ENCODE measurements at places on chromosomes 16 and 17. TPM values are rescaled to one million over a fixed set of nuclear protein-coding genes. Genes with fewer than 3 reads are reported as not detected.

RNFT1 gene
- 11.1 TPM for total RNA-seq

MYOCD gene
- total RNA-seq = 122 TPM

PRAC2 gene
- total RNA-seq = not detected

TPSG1 gene
- total RNA-seq = not detected

ZPBP2 gene
- not detected for total RNA-seq

TRIM72 gene
- total RNA-seq = 0.21 TPM

SLFN11 gene
- total RNA-seq = not detected

B4GALNT2 gene
- total RNA-seq = not detected

CLEC10A gene
- not detected for total RNA-seq

DNA sequence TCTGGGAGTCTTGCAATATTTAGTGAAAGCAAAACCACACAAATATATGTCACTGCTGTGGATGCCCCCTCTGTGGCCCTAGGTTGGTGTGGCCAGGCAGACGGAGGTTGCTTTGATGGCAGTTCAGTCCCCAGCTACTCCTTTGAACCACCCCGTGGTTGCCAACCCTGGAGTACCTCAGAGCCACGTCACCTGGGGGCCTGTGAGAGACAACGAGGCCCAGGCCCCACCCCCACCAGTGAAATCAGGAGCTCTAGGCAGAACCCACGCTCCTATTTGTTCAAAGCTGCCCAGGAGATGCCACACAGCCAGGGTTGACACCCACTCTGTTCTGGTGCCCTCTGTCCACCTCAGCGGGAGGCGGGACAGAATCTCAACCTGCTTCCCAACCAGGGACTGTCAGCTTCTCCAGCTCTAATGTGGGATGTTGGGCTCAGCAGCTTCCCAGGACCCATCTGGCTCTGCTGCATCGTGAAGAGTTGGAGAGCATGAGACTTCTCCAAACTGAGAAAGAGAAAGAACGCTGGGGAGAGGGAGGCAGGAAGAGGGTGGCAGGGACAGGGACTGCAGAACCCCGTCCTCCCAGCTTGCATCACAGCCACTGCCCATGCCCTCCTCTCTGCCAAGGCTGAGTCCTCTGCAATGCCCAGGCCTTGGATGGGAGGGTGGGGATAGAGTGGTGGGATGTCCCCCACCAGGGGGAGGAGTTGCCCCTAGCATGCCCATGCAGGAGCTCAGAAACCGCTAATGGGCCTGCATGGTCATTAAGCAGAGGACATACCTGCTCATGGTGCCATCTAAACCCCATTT lies 81.8 kb downstream of the C16orf78 start:
- no peak for DNase-seq

- DNase-seq = no peak
Observed at GRCh38 chr17:78526231-78527025, 50.8 kb downstream of the DNAH17 start.

DNA sequence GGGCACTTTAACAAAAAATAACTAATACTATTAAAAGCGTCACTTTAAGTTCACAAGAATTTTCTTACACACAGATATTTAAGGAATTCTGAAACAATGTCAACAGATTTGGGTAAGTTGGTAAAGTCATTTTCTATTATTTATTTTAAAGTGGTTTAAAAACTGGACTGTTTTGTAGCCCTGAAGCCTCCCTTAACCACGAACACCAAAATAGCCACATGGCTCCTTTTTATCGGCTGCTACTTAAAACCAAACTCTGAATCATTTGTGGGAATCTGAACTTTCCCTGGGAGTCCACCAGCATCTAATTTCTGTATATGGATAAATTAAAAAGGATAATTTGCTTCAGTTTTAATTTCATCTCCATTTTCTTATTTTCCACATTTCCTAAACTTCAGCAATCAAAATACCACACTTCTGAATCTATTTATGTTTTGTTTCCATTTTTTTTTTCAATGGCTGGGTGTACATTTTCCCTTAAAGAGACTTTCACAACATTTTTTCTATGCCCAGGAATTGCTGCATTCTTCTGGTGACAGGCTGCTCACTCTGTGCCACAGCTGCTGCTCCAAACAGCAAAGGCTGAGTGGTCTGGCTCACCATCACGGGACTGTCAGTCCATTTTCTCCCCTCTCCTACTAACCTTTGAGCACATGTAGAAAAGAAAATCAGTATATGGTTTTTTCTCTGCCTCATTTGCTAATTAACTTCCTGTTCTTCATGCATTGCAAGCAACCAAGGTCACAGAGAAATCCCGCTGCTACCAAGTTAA lies 255.5 kb upstream of the KCNJ16 start:
- no peak for DNase-seq

DNA sequence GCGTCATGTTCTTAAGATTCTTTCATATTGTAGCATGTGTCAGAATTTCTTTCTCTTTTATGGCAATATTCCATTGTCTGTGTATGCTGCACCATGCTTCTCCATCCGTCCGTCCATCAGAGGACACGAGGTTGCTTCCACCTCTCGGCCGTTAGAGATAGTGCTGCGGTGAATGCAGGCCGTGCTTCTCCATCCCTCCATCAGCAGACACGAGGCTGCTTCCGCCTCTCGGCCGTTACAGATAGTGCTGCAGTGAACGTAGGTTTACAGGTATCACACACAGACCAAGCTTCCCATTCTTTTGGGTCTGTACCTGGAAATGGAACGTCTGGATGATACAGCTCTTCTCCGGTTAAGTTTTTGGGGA lies 113.5 kb downstream of the CMIP start:
- no peak for DNase-seq

- no peak for DNase-seq
Observed at GRCh38 chr16:8847623-8848022, 21.2 kb downstream of the CARHSP1 start.

DNA sequence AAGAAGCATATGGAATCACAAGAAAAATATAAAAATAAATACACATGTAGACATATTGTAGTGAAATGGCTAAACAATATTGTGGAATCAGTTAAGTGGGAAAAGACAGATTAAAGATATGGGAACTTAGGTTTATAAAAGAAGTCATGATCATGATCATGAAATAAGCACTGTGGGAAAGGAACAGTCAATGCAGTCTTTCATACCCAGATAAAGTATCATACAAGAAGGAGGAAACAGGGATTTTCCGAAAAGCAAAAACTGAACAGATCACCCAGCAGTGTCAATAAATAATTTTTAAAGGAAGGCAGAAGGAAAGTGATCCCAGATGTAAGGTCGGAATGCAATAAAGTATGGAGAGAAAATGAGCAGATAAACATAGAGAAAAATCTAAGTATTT lies 71.6 kb downstream of the NETO2 start:
- no peak for DNase-seq

GRCh38 chr17:48738803-48739526 lies 10.4 kb upstream of the HOXB13 start:
- no peak for DNase-seq

DNA sequence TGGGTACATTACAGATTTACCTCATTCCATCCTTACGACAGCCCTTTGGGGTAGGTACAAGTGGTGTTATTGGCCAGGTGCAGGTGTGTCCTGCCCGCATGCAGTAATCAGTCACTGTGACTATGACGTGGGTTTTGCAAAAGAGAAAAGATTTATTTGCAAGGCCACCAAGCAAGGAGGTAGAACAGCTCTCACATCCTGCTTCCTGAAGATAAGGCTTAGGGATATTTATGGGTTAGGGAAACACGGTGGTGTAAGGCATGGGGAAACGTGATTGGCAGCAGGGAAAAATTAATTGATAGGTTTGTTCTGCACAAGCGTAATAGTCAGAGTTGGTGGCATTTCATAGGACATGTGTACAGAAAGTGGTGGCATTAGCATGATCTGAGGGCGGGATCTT lies 214.8 kb downstream of the PARN start:
- DNase-seq = no peak

DNA sequence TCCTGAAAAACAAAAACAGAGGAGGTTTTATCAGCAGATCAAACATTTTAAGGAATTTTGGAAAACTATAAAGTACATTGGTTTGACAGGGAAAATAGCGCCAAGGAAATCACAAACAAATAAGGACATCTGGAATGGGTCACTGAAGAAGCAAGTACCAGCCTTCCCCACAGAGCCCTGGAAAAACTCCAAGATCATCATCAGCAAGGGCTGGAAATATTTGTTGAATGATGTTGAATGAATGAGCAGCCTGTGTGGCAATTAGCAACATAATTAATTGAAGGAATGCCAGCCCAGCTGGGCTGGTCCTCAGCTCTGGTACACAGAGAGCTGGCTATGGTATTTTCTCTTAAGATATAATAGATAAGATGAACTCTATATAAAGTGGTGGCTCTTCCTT lies 290.4 kb downstream of the HS3ST3A1 start:
- no peak for DNase-seq

DNA sequence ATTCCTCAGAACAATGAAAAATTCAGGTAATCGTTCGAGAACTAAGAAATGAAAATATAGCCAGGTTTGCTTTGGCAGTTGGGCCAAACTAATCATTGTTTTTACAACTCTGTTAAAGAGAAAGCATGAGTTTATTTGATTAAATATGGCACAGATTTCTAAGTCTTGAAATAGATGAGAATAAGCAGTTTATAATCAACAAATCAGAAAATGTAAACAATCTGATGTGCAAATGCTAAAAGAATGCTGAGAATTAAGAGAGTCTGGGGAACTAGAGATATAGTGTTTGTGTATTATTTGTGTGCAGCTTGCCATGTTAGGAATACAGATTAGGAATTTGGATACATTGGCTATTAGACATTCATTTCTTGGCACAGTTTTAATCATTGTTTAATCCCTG lies 212.5 kb downstream of the TANC2 start:
- DNase-seq = no peak

GRCh38 chr16:3716831-3717234 lies 491 bp downstream of the TRAP1 start:
- peak; percentile 12 for DNase-seq

DNA sequence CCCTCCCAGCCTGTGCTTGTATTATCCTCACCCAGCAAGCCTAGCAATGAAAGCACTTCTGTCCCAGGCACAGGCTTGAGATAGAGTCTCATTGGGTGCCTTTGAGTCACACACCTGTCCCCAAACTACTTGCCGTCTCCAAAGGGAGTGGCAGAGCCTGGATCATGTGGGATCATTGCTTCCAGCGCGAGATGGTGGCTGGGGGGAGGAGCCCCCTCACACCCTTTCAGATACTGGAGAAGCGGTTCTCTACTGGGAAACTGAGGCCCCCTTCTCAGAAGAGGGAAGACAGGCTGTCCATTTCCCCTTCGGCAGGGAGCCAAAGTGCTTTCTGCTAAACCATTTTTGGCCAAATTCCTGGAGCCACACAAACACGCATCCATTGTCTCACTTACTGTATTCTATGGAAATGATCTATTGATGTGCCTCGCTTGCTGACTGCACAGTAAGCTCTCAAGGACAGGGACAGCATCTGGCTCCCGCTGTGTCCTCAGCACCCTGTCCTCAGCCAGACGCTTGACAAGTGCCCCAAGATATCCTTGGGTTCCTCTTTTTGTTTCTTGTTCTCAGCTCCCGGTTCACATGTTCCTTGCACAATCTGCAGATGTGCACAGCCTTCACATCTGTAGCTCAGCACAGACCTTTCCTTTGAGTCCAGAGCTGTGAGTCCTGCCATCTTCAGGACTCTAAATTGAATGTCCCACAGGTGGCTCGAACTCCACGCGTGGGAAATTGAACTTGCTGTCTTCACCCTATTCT lies 26.0 kb upstream of the DLX3 start:
- no peak for DNase-seq

GRCh38 chr16:30521873-30522641 lies 4.3 kb downstream of the ZNF768 start:
- DNase-seq = no peak

GRCh38 chr17:75864448-75864871 lies 9.3 kb upstream of the WBP2 start:
- peak; percentile 88 for DNase-seq

- DNase-seq = no peak
Observed at GRCh38 chr16:20903899-20904506, 3.4 kb downstream of the LYRM1 start.

- DNase-seq = no peak
Observed at GRCh38 chr16:23334950-23335349, 32.8 kb downstream of the SCNN1B start.

GRCh38 chr16:80197741-80198201 lies 343.0 kb upstream of the DYNLRB2 start:
- peak; percentile 71 for DNase-seq

GRCh38 chr16:29009050-29009837 lies 24.4 kb downstream of the LAT start:
- no peak for DNase-seq

DNA sequence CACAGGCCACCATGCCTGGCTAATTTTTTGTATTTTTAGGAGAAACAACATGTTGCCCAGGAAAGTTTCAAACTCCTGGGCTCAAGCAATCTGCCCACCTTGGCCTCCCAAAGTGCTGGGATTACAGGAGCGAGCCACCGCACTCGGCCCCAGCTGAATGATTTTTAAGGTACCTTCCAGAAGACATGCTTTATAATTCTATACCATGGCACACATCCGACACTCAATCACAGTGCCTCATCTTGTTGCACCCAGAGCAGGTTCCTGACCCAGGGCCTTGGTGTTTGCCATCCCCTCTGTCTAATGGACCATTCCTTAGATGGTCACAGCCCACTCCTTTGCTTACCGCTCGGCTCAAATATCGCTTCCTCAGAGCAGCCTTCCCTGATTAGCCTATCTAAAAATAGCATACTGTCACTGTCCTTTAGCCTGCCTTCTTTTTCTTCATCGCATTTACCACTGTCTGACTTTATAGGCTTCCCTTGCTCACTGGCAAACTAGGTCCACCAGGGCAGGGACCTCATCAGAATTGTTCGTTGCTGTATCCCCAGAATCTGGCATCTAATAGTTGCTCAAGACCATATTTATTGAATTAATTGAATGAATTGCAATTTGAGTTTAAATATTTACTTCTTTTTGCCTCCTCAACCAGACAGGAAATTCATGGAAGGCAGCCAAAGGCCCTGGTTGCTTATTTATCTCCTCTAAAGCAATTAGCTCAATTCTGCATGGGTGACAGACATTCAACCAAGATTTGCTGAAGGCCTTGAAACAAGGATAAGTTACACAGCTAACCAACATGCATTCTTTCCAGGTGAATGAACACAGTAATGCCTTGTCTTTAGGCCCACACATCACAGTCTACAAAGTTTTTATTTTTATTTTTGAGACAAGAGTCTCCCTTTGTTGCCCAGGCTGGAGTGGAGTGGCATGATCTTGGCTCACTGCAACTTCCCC lies 6.3 kb upstream of the TENT4B start:
- no peak for DNase-seq

GRCh38 chr16:64892835-64893785 lies 228.8 kb downstream of the CDH11 start:
- no peak for DNase-seq

DNA sequence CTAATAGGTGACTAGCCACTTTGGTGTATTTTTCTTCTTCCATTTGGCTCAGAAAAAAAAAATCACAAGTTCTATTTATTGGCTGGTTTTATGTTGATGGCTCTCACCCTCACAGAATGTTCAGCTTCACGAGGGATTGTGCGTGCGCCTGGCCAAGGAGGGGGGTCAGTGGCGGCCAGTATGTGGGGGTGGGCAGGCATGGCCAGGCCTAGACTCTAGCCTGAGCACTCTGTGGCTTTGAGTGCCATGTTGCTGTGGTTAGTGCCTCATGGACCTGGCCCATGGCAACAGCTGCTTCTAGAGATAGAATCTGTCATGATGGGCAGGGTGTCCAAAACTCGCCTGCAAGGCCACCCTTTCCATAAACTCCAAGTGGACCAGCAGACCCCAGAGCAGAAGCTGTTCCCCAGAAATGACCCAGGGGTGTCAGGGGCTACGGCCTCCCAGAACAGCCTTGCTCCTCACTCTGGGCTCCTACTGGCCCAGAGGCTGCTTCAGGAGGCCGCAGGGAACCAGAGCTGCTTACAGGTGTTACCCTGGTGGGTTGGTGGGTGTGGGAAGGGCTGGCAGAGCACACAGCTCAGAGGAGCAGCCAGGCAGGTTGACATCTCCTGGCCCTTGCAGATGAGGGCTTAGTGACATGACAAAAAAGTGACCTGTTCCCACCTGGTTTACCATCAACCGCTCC lies 124.9 kb downstream of the SOCS1 start:
- DNase-seq = no peak
